ENCODE measurements at places on chromosomes 7 and 10.
A peak's percentile ranks its signal among the peaks of the same experiment; 100 is the strongest.

- peak; percentile 26 for DNase-seq
These were observed 766.7 kb upstream of the GHITM start for GRCh38 chr10:83372646-83373045.

DNA sequence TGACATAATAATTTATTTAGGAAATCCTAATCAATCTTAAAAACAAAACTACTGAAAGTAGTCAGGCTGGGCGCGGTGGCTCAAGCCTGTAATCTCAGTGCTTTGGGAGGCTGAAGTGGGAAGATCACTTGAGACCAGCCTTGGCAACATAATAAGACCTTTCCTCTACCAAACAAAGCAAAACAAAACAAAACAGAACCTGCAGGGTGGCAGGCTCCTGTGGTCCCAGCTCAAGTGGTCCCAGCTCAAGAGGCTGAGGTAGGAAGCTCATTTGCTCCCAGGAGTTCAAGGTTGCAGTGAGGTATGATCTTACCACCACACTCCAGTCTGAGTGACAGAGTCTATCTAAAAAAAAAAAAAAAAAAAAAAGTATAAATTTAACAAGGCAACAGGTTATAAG, 748.0 kb downstream of the CNTNAP2 start:
- no peak for DNase-seq

DNA sequence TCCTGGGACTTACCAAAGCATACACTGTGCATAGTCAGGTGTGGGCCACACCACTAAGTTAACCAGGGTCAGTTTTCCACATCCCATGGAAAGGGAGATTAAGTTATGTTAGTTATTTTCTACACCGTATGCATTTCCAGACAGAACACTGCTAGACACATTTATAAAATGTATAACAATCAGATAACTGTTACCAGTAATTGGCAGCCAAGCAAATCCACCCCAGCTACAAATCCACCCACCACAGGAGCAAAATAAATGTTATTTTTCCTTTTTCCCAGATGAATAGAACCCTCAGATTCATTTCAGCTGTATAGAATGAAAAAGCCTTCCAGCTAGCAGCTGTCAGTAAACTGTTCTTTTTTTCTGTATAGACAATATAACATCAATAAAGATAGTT, 256.9 kb upstream of the FZD1 start:
- DNase-seq, result no peak

GRCh38 chr7:141992156-141992555, 3.5 kb upstream of the MGAM start:
- no peak for DNase-seq

- no peak for DNase-seq
These were observed 82.2 kb downstream of the CDH23 start for GRCh38 chr10:71478813-71479365.

DNA sequence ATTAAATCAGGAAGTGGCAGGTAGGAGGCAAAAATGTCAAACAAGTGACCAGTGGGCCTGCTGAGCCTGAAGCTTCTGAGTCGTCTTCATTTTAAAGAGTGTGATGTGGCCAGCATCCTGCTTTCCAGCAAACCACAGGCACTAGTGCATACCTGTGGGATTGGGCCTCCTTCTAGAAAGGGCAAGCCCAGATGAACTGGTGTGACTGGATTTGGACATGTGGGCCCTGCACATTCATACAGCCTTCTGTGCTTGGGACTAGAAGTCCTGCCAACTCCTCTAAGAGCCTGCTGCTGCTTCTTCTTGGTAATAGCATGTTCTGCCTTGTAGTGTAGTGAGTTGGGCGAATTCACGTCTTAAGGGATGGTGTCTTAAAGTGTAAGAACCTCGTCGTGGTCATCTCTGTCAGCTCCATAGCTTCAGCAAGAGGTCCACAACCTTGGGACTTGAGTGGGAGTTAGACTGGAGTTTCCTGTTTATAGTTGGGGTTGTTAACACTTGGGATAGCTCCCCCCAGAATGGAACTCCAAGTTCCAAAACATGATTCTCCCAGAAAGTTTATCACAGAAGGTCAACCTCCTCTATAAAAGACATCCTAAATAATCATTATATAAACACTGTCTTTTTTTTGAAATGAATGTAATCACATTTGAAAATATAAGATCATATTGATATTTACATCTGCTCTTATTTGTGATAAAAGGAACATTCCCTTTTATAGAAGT, 11.2 kb downstream of the BMPER start:
- DNase-seq, result peak; percentile 60

- DNase-seq, result no peak
These were observed 1.3 kb upstream of the TRPV6 start for GRCh38 chr7:142886866-142887265.

GRCh38 chr10:34235164-34235832, 579.8 kb downstream of the PARD3 start:
- DNase-seq, result peak; percentile 4

DNA sequence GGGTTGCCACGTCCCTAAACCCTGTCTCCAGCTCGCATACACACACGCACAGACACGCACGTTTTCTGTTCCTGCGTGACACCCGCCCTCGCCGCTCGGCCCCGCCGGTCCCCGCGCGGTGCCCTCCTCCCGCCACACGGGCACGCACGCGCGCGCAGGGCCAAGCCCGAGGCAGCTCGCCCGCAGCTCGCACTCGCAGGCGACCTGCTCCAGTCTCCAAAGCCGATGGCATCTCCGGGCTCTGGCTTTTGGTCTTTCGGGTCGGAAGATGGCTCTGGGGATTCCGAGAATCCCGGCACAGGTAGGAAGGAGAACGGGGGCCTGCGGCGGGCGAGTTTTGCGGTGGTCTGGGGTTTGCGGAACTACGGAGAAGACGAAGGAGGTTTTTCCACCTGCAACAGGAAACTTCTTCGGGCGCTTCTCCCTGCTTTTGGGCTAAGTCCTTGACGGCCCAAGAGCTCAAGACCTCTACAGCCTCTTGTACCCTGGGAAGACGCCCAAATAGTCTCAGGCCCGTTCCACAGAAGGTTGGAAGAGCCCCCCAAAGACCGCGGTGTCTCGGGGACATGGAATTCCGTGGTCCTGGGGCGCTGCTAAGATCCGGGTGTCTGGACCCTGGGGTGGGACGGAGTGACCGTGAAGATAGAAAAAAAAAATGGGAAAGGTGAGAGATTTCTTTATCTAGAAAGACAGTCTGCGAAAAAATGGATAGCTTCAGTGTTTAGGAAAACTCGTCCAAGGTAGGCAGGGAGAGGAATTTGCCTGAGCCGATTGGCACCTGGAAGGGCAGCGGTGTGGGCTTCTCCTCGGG, at the start of gene GAD2:
Gene GAD2, plus strand, starts transcription at position 190 of the 811 bp plus-strand sequence. Its CDS starts 36 bp downstream, at position 226.
- no peak for DNase-seq

- DNase-seq, result peak; percentile 84
These were observed 19.7 kb downstream of the CYTH3 start for GRCh38 chr7:6252748-6253147.

DNA sequence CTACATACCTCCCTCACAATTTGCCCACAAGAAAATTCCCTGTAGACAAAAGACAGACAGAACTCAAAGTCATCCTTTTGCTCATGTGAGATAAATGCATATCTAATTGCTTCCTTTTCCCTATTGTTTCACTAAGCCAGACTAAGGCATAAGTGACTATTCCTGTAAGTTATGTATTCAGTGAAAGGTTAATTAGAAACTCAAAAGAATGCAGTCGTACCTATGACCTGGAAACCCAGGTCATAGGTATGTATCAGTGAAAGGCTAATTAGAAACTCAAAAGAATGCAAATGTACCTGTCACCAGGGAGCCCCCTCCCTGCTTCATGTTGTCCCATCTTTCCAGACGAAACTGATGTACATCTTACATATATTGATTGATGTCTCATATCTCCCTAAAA, 10.3 kb upstream of the GARS1 start:
- no peak for DNase-seq

DNA sequence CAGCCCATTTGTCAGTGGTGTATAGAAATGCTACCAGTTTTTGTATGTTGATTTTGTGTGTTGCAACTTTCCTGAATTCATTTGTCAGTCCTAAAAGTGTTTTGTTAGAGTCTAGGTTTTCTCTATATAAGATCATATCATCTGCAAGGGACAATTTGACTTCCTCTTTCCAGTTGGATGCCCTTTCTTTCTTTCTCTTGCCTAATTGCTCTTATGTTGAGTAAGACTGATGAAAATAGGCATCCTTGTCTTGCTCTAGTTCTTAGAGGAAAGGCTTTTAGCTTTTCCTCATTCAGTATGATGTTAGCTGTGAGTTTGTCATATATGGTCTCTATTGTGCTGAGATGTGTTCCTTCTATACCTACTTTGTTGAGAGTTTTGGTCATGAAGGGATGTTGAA, 161.7 kb upstream of the TPK1 start:
- no peak for DNase-seq

GRCh38 chr10:5905854-5906507, 15.9 kb downstream of the FBH1 start:
- DNase-seq, result no peak

DNA sequence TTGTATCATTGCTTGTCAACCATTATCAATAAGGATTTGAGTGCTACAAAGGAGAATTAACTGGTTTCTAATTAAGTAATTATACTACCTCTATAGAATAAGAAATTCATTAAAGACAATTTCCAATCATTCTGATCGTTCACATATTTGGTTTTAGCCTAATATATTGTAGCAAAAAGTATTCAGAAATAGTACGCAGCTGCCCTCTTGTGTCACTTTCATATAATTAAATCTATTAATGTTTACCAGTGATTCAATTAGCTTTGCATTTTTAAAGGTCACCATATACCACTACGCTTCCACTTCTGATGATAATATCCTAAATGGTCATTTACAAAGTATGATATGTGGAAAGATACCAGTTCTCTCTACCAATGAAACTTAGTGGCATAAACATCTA, 128.3 kb downstream of the NEBL start:
- peak; percentile 6 for DNase-seq

GRCh38 chr10:62626817-62627216, 177.7 kb upstream of the ADO start:
- DNase-seq, result peak; percentile 57

- peak; percentile 5 for DNase-seq
These were observed 5.0 kb downstream of the TRIM24 start for GRCh38 chr7:138465046-138465445.

GRCh38 chr7:117014673-117015133, 61.4 kb downstream of the ST7 start:
- DNase-seq, result peak; percentile 31

GRCh38 chr10:121823993-121824463, 103.8 kb downstream of the ATE1 start:
- DNase-seq, result peak; percentile 52

GRCh38 chr7:154188330-154188729, 136.1 kb downstream of the DPP6 start:
- DNase-seq, result no peak

DNA sequence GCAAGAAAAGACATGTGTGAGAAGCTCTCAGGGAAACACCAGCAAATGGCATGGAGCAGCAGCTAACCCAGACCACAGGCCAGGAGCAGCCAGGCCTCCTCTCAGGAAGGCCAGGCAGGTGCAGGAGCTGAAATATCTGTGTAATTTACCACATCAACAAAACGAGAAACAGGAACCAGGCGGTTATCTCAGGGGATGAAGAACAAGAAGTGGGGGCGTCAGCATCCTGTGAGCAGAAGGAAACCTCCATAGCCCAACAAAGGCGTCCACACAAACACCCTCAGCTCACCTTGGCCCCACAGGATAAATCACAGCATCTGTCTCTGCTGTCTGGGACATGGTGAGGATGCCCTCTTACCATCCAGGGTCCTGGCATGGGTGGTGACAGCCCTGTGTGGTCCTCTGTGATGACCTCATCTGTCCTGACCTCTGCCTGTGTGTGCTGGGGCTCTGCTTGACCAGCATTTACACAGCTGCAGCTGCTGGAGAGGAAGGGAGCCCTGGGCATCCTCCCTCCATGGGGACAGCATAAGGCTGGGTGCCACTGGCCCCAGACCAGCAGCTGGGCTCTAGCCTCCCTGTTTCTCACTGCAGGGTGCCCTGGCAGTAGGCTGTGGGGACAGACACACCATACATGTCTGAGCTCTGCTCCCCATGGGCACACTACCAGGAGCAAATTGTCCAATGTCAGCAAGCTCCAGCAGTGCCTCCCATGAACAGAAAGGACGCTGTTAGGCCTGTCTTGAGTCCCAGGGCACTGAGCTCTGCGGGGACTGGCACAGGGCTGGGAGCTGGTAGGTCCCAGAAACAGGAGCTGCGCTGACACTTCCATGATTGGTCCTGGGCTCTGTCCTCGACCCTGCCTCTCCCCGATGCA, 34.6 kb downstream of the ANXA8 start:
- no peak for DNase-seq

- no peak for DNase-seq
These were observed 60.2 kb upstream of the DDC start for GRCh38 chr7:50625360-50625759.

DNA sequence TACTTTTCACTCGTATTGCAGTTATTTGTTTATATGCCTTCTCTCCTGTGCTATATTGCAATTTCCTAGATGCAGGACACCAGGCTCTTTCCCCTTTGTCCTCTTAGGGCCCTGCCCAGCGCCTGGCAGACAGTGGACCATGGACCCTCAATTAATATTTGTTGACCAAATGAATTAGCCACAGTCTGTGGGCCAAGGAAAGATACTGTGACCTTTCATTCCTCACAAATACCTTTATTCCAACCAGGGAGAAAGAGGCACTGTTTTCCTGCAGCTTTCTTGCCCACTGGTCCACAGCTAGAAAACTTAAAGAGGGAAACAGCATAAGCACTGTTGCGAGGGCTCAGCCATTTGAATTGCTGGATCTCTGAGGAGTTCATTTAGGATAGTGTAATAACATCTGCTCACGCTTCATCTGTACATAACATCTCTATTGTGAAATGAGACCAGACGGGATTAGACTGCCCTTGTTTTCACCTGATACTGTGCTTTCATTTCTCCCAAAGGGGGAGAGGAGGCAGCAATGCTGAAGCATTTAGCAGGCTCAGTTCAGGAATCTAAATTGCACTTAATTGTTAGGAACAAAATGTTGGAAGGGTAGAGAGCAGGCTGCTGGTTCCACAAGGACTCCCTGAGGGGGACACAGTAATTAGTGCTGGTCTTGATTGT, 46.7 kb downstream of the TNS3 start:
- peak; percentile 62 for DNase-seq

- DNase-seq, result no peak
These were observed 24.7 kb downstream of the ST7 start for GRCh38 chr7:116978006-116978405.

- DNase-seq, result no peak
These were observed 113.8 kb upstream of the HPS1 start for GRCh38 chr10:98560565-98560964.

DNA sequence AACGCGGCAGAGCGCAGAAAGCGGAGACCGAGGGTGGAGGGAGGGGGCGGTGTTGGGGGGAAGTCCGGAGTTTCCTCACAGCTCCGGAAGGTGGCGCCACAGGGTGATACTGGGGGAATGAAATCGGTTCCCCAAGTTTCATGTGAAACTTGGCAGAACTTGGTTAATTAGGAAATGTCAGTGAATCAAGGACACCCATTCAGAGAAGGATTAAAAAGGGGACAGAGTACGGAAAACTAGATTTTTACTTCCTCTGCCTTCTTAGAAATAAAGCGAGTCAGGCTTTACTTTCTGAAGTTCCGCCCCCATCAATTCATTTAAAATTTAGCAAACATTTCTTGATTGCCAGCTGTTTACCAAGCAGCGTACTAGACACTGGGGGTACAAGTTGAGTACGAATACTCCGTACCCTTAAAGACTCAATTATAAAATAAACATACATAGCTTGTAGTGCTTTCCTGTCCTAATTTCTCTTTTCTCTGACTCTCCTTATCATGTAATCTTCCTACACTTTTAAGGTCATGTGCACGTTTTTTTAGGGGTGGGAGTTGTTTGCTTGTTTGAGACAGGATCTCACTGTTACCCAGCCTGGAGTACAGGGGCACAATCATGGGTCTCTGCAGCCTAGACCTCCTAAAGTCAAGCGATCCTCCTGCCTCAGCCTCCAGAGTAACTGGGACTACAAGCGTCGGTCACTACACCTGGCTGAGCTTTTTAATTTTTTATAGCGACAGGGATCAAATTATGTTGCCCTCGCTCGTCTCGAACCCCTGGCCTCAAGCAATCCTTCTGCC, 644 bp upstream of the ABI1 start:
- DNase-seq, result no peak

Data from AG10803 (cell line).